ENCODE measurements at places on chromosomes 11 and 22.

DNA sequence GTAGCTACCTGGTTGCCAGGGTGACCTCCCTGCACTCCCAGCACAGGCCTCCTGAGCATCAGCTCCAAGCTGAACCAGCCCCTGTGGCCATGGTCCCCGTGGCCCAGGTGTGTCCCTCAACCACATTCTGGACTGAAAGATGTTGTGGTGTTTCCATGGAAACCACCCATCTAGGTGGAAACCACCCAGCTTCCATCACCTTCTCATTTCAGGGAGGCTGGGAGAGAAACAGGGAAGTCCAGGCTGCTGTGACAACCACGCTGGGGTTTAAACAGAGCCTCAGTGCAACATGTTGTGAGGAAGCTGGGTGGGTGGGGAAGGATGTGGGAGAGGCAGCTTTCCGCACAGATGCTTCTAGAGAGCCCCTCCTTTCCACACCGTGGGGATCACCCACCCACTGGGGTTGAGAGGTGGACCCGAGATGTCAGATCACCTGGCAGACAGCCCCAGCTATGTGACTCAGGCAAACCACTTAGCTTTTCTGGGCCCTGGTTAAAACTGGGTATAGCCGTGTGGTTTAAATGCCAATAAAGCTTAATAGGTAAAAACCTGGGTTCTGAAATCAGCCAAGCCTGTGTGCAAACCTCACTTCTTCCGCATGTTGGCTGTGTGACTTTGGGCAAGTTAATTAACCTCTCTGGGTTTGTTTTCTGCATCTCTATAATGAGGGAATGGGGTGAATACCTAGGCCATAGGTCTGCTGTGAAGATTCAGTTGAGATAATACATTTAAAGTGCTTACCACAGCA is 46.4 kb downstream of the CD82 start:
- H3K4me3 ChIP-seq: no peak overlapping the region
- peaks cover 38% of the 10 kb centered on the region for H3K4me1 ChIP-seq
- H3K27ac ChIP-seq: no peak overlapping the region
- no peak for DNase-seq
- H3K36me3 ChIP-seq: peaks cover 73% of the 10 kb centered on the region

GRCh38 chr11:32426192-32426591 is 9.1 kb downstream of the WT1 start:
- peaks cover 90% of the 10 kb centered on the region for H3K27me3 ChIP-seq
- no peaks in the 10 kb centered on the region for H3K36me3 ChIP-seq
- peaks cover 16% of the 10 kb centered on the region for H3K4me1 ChIP-seq
- no peak overlapping the region for H3K4me3 ChIP-seq
- no peak overlapping the region for H3K27ac ChIP-seq

- H3K4me3 ChIP-seq: peak overlapping the region; percentile 48
- peak overlapping the region; percentile 9 for H3K27ac ChIP-seq
- peaks cover 39% of the 10 kb centered on the region for H3K36me3 ChIP-seq
- H3K4me1 ChIP-seq: peaks cover 10% of the 10 kb centered on the region
Measured at GRCh38 chr22:36277482-36278291, 24.8 kb downstream of the APOL1 start.

DNA sequence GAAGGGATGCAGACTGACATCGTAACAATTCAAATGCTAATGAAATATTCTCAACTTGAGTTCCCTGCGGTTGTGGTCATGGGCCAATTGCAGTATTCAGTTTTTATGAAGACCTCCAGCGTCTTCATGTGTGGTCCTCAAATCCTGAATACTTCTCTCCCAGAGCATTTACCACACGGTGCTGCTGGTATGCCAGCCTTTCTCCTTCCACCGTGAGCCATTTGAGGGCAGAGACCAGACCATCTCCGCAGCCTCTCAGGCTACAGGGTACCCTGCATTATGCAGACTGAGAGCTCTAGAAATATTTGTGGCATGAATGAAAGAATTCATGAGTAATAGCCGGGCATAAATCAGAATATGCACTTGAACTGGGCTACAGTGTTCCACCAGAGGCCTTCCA is 289.7 kb downstream of the ST3GAL4 start:
- no peak for DNase-seq
- H3K4me3 ChIP-seq: no peak overlapping the region
- no peak overlapping the region for H3K27ac ChIP-seq

- H3K36me3 ChIP-seq: peaks cover 18% of the 10 kb centered on the region
- H3K27me3 ChIP-seq: no peaks in the 10 kb centered on the region
- no peak overlapping the region for H3K4me3 ChIP-seq
- no peak for DNase-seq
- H3K27ac ChIP-seq: no peak overlapping the region
- H3K4me1 ChIP-seq: peaks cover 2% of the 10 kb centered on the region
Measured at GRCh38 chr11:72842126-72842525, 27.9 kb downstream of the ATG16L2 start.

DNA sequence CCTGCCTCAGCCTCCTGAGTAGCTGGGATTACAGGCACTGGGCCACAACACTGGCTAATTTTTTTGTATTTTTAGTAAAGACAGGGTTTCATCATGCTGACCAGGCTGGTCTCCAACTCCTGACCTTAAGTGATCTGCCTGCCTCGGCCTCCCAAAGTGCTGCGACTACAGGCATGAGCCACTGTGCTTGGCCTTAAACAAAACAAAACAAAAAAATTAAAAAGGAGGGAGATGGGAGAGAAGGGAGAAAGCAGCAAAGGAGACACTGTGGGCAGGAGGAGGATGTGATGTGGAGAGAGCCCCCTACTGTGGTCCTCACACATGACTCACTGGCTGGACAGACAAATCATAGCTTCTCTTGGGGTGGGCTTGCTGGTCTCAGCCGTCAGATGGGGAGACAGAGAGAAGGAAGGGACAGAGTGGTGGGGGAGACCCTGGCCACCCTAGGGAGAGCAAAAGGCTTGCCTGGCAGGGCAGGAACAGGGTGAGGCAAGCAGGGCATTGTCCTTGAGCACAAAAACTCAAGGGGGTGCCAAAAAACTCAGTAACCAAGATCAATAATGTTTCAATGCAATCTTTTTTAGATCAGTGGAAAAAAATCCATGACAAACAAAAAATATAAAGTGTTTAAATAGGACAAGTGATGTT is 31.6 kb downstream of the TPST2 start:
- DNase-seq: peak; percentile 22
- peaks cover 4% of the 10 kb centered on the region for H3K36me3 ChIP-seq
- H3K27me3 ChIP-seq: no peaks in the 10 kb centered on the region
- H3K4me1 ChIP-seq: peaks cover 17% of the 10 kb centered on the region

DNA sequence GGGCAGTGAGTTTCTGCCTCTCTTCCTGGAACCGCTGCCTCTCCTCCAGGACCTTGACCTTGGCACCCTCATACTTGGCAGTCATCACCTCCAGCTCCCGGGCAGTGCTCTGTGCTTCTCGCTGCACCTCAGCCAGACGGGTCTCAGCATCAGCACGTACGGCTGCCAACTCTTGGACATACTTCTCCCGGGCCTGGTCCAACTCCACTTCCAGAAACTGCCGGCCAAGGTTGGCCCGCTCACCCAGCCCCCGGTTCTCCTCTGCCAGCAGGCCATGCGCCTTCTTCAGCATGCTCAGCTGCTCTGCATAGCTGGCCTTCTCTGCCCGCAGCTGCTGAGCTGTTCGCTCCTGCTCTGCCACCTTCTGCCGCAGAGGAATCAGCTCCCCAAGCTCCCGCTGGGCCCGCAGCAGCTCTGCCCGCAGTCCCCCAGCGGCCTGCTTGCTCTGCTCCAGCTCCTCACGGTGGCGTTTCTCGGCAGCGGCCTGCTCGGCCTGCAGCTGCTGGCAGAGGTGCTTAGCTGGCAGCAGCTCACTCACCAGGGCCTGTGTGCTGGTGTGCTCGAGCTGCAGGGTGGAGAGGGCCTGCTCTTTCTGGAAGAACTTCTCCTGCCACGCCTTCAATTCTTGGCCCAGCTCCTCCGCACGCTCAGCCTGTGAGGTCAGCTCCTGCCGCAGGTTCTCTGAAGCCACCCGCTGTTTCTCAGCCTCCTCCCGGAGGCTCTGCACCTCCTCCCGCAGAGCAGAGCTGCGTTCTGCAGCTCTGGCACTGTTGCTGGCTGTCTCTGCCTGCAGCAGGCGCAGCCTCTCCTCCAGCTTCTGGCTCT is 14.4 kb downstream of the IL18BP start:
- H3K4me3 ChIP-seq: no peak overlapping the region
- H3K36me3 ChIP-seq: peaks cover 96% of the 10 kb centered on the region
- H3K27ac ChIP-seq: peak overlapping the region; percentile 88
- no peaks in the 10 kb centered on the region for H3K27me3 ChIP-seq

GRCh38 chr22:17972385-17973191 is 51.8 kb downstream of the MICAL3 start:
- peak overlapping the region; percentile 62 for H3K27ac ChIP-seq
- peak; percentile 60 for DNase-seq
- peaks cover 20% of the 10 kb centered on the region for H3K36me3 ChIP-seq
- H3K4me1 ChIP-seq: peaks cover 40% of the 10 kb centered on the region

DNA sequence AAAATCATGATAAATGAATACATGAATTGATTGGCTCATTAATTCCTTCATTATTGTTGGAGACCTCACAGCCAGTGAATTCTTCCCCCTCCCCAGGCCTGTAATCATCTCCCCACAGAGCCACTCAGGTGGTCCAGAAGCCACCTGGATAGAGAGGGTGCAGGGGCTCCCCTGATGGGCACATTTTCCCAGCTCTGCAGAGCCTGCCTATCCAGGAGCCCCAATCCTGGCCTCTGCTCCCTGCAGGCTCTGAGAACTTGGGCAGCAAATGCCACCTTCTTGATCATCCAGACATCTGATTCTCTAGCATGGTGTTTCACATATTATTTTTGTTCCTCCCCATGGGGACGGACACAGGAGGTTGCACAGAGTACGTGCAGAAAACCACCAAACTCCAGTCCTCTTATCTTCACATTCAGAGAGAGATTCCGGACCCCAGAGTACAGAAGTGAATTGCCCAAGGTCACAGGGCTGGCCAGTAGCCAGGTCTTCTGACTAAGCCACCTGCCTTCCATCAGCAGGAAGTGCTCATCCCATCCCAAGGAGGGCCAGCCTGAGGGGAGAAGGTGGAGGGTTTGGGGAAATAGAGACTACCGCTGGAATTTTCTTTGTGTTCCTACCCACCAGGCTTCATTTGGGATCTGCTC is 348.0 kb downstream of the BUD13 start:
- peaks cover 4% of the 10 kb centered on the region for H3K27me3 ChIP-seq
- H3K4me1 ChIP-seq: no peaks in the 10 kb centered on the region
- H3K27ac ChIP-seq: no peak overlapping the region

GRCh38 chr11:19905280-19905853 is 192.7 kb downstream of the NAV2 start:
- no peak overlapping the region for H3K27ac ChIP-seq
- H3K4me1 ChIP-seq: no peaks in the 10 kb centered on the region

DNA sequence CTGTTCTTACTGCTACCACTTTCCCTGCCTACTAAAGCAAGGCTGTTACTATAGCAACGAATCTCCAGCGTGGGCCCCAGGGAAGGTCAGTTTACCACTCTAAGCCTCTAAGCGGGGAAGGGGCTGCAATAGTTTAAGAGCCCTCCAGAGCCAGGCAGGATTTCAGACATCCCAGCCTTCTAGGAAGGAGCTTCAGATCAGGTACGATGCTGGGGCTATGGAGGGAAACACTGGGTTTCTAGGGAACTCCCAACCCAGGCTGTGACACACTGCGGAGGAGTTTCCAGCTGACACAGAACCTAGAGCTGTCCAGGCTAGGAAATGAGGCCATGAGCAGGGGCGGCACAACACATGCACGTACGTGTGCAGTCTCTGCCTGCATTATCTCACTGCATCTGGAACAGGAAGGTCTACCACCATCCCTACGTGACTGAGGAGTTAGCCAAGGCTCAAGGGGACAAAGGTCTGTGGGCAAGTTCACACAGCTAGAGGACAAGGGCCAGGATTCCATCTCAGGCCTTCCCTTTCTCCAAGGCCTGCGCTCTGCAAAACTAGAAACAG is 20.4 kb downstream of the HPS4 start:
- peaks cover 4% of the 10 kb centered on the region for H3K4me1 ChIP-seq
- H3K4me3 ChIP-seq: no peak overlapping the region
- H3K36me3 ChIP-seq: peaks cover 87% of the 10 kb centered on the region
- no peak for DNase-seq
- no peaks in the 10 kb centered on the region for H3K27me3 ChIP-seq

DNA sequence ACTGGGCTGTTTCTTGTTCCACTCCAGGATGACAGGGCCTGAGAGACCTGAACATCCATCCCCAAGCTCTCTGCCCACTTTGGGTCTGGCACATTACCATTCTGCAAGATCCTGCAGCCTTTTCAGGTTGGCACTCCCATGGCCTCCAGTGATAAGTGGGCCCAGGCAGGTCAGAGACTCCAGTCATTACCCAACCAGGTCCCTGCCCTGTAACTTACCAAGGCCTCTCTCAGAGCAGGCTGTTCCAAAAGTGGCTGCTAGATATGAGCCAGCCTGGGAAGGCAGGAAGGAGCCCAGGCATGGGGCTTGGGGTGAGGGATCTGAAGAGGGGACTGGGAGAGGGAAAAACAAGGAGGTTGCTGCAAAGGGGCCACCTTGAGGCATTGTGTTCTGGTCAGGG is 35.9 kb downstream of the KCNQ1OT1 start:
- H3K4me3 ChIP-seq: no peak overlapping the region
- no peaks in the 10 kb centered on the region for H3K4me1 ChIP-seq
- no peak overlapping the region for H3K27ac ChIP-seq
- no peaks in the 10 kb centered on the region for H3K27me3 ChIP-seq
- peaks cover 27% of the 10 kb centered on the region for H3K36me3 ChIP-seq

All from mesenchymal stem cell (in vitro differentiated cells and primary cell).